ENCODE measurements at places on chromosomes 16 and 17.

DNA sequence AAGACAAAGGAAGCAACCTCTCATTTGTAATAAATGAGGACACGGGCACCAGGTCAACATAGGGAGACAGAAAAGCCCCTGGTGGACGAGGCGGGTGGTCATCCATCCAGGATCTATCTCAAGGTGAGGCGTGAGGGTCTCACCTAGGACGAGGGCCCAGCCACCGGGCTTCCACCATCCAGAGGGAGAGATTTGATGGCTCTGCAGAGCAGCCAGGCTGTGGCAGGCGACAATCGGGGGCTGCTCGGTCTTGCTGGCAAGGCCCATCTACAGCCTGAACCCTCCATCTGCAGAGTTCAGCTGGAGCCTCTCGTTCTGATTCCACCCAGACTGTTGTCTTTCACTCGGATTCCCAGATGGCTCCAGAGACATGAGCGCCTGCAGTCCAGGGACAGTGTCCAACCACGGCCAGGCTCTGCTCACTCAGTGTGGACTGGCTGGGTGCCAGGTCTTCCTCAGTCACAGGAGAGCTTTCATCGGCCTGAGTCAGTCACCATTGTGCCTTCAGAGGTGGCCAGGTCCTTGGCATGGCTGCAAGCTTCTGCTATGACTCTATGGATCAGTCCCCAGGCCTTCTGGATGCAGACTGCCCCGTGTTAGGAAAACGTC lies 5.9 kb downstream of the LITAFD start:
- no peak for DNase-seq

DNA sequence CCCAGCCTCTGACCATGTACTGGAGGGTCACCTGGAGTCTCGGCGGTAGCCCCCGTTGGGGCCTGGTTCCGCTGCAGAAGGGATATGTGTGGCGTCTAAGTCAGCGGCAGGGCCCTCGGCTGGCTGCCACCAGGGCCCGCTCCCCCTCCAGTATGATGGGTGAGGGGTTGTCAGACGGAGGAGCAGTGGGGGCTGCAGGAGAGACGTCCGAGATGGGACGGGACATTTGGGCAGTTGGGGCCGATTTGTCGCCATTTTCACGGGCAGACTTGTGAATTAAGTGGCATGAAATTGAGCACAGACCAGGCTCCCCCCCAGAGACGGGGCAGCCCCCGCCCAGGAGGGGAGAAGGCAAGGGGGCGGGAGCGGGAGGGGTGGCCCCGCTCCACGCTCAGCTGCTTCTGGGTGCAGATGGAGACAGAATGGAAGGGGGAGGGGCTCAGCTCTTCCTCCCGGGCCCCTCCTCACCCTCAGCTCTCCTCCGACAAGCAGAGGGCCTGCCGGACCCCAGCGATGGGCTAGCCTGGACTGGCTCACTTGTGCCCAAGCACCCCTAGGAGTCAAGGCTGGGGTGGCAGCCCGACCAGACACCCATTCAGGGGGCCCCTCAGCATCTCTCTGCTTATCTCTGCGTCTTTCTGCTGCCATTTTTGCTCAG lies 52.7 kb upstream of the LHX1 start:
- DNase-seq: no peak

- no peak for DNase-seq
Observed at GRCh38 chr17:15332338-15332737, 9.1 kb downstream of the TEKT3 start.

DNA sequence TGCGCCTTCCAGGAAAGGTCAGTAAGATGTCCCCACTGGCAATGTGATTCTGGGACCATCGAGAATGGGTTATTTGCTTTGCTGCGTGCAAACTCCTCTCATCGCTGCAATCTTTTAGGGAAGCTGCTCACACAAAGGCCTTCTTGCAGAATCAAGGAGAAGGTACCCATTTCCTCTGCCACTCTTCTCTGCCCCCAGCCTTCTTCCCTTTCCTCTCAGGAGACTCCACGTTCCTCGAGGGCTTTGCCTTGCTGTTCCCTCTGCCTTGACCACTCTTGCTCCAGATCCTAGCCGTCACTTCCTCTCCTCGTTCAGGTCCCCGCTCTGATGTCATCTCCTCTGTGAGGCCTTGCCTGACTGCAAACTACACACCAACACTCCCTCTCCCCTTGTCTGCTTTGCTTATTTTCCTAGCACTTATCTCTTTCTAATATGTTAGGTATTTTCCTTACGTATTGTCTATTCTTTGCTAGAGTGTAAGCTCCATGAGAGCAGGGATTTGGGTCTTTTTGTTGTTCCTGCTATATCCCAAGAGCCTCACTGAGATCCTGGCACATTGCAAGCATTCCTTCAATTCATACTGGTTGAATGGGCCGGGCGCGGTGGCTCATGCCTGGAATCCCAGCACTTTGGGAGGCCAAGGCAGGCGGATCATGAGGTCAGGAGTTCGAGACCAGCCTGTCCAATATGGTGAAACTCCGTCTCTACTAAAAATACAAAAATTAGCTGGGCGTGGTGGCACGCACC lies 5.3 kb upstream of the CRK start:
- DNase-seq: no peak

GRCh38 chr17:32755045-32755805 lies 121.7 kb downstream of the MYO1D start:
- DNase-seq: no peak

DNA sequence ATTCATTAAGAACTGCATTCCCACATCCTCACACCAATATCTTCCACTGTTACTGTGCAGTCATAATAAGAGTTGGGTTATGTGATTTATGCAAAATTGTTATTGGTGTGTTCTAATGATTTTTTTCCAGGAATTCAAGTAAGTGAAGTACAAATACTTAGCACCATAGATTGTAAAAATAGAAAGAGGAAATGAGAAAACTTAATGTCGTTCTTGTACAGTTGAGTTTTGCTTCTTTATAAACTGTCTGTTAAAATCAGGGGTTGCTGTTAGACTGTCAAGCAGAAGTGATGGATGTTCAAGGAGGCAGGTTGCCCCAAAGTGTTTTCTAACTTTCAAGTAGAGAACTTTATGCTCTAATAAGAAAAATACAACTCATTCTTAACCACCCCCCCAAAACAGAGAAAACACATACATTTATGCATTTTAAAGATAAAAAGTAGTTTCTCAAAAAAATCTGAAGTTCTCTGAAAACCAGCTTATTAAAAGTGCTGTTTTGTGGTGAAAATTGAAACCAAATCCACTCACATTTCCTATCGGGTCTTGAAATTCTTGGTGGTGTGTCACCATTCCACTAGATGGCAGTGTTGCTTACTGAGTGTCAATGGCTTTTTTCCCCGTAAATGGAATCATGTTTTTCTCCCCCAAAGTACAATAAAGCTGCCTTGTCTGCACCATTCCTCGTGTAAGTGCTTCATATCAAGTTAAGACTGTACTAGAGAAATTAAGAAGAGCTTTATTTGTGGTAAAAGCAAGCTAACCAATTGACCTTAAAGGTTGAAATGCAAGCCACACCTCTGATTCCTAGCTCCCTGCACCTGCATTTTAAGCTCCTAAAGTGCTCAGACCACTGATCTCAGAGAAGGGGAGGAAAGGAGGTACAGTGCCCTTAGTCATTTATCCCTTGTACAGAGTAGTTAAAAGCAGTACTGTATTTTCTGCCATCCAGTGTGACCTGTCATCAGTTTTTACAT lies 4.7 kb upstream of the IGSF6 start:
- DNase-seq: no peak

GRCh38 chr16:65713181-65713808 lies 591.4 kb upstream of the CDH11 start:
- DNase-seq: no peak

DNA sequence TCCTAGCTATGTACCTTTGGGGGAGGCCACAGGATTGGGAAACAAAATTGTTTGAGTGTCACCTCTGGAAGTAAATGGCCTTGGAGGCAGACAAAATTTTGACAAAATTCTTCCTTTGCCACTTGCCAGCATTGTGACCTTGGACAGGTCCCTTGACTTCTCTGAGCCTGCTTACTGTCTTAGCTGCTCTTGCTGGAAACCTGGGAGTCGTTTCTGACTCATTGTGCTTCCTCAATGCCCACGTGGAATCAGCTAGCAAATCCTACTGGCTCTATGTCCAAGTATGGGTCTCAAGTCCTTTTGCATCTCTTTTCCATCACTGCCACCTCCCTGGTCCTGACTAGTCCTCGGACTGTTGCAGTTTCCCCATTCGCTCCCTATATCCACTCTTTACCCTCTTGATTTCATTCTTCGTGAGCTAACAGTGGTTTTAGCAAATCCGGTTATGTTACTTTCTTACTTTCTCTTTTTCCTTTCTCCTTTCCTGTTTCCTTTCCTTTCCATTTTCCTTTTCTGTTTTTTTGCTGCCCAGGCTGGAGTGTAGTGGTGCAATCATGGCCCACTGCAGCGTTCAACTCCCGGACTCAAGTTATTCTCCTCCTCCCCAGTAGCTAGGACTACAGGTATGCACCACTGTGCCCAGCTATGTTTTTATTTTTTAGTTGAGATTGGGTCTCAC lies 68.1 kb upstream of the LGALS9 start:
- DNase-seq: no peak

DNA sequence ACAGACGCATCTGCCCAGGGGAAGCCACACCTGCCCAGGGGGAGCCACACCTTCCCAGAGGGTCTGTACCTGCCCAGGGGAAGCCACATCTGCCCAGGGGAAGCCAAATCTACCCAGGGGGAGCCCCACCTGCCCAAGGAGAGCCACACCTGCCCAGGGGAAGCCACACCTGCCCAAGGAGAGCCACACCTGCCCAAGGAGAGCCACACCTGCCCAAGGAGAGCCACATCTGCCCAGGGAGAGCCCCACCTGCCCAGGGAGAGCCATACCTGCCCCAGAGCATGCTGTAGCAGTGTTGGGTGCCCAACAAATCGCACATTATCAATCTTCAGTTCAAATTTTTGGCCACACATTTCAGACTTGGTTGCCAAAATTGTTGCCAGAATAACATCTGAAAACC lies 19.6 kb downstream of the NPRL3 start:
- no peak for DNase-seq

DNA sequence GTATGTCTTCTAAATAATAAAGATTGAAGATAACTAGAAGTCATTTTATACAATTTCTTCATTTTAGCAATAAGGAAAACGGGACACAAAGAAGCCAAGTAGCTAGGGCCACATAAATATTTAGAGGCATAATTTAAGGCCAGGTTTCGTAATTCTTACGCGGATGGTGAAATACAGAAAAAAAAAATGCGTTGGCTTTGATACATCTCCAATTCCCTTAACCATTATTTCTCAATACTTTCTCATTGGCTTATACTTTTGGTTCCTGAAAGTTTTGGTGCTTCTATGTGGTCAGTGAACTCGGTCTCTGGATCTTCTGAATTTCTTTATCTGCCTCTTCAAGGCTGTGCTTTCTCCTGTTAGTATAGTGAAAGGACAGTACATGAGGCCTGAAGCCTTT lies 888.1 kb downstream of the KCNJ2 start:
- no peak for DNase-seq

DNA sequence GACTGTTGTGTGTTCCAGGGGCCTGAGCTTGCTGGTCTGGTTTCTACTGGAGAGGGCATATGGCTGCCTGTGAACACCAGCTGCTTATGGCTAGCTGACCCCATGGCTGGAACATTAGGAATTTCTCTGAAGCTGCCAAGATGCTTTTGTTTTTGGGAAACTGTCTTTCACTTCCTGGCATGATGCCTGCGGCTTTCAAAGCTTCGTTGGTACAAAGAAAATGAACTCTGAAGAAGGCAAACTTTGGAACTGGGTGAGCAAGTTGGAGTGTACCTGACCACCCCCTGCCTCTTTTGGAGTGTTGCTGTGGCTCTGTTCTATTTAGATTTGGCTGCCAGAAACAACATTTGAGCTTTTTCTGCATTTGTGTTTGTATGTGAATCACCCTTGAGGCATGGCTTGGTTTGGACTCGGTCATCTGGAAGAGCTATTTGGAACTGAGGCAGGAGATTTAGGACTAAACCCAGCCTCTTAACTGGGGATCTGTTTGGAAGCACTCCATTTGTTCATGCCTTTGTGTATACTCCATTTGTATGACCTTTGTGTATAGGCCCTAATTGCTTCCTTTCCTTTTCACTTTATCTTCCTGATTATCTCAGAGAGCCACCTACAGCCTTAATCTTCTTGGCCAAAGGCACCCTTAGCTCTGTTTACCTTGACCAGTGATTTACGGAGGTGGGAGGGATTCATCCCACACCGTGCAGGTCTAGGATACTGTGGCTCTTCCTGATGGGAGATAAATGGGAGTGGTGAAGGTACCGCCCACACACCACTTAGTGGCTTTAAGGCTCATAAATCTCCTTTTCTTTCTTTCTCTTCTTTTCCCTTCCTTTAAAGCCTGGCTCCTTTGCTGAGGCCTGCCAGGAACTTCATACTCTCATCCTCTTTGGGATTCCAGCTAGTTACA lies 7.3 kb upstream of the CPHXL start:
- DNase-seq: no peak

GRCh38 chr17:75454193-75454592 lies 2.2 kb upstream of the TMEM94 start:
- no peak for DNase-seq

DNA sequence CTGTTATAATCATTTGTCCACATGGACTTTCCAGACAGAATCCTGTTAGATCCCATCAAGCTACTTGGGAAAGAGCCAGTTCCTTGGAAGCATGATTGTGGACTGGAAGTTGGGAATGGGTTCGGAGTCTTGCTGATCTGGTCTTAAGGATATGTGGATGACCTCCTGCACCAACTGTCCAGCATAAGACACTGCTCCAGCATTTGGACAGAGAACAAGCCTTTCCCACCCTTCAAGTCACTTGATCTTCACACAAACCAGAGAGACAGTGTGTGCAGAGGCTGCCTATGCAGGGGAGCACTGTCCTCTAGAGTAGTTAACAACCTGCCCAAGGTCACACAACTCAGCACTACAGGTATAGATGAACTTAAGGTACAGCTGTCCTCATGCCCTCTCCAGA lies 5.8 kb upstream of the MT1B start:
- DNase-seq: no peak

DNA sequence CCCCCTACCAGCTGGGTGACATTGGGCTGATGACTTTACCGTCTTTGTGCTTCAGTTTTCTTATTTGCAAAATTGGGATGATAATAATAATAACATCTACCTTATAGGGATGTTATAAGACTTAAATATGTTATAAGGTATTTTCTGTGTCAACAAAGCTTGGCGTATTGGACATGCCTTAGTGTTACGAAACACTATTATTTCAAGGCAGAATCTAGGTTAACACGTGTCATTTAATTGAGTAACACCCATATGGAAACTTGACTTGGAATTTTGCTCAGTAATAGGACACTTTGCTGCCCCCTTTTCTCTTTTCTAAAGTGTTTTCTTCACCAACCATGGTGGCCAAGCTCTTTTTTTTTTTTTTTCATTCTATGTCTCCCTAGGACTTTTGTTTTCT lies 294.2 kb upstream of the SALL1 start:
- no peak for DNase-seq

- no peak for DNase-seq
Observed at GRCh38 chr16:19153876-19154275, 14.2 kb upstream of the SYT17 start.

DNA sequence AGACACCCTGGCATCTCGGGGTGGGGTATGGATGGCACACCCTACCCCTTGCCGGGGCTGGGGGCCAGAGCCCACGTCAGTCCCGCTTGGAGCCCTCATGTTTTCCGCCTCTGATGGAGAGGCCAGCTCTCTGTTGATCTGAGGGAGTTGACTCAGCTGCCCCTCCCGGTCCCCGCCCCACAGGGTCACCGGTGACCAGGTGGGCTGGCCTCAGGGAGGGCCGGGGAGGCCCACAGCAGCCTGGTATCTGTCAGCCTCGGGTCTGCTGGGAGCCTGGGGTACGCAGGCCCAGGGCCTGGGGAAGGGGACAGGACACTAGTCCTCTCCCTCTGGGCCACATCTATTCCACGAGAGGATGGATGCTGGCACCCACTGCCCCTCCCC lies 109.5 kb upstream of the CIBAR2 start:
- DNase-seq: no peak
